ENCODE measurements at places on chromosomes 11 and 22.

- no peak for DNase-seq
These were observed 29.3 kb upstream of the CSNK1E start for GRCh38 chr22:38346506-38346905.

DNA sequence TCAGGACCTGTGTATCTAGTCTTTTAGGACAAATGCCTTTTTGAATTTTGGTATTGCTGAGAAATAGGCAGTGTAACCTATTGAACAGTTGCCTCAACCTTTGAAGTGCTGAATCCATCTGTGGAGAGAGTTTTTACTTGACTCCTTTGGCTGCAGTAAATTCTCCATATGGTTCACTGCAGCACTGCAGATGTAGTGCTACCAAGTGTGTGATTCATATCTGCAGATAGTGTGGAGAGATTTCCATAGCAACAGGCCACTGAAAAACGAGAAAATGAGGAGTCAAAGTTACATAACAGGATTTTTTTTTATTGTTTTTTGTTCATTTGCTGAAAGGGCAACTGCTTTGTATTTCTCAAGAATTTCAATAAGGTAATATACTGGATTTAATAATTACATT is 356.1 kb downstream of the RAB38 start:
- peak; percentile 13 for DNase-seq

- DNase-seq: no peak
These were observed 52.0 kb upstream of the ELF5 start for GRCh38 chr11:34565417-34566207.

DNA sequence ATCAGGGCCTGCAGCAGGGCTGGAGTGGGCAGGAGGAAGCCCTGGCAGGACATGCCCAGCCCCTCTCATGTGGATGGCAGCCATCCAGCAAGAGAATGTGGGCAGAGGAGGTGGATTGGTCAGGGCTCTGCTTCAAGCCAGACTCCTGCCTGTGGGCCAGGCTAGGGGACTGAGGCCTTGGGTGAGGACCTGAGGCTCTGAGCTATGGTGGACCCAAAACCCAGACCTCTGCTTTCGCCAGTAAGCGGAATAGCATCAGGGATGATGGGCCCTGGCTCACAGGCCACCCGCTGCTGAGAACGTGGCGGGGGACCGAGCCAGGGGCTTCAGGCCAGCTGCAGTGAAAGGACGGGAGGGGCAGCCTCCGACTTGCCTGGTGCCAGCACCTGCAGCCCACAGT is 57.4 kb downstream of the LINC01488 start:
- DNase-seq: no peak

DNA sequence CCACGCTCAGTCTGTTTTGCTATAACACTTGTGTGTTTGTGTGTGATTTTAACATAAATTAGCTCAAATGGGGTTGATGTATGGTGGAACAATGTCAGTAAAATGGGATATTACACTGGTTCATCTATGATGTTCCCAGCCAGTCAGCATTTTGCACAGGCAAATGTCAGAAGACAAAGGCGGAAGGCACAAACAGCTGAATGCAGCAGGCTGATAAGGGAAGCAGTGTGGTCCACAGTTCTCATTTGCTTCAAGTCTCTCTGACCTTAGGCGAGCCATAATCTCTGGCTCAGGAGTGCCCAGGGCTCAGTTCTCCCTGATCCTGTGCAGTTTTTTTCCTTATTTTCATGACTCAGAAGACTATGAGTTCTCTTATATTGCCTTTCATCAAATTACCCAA is 102.7 kb downstream of the FAR1 start:
- DNase-seq: no peak

DNA sequence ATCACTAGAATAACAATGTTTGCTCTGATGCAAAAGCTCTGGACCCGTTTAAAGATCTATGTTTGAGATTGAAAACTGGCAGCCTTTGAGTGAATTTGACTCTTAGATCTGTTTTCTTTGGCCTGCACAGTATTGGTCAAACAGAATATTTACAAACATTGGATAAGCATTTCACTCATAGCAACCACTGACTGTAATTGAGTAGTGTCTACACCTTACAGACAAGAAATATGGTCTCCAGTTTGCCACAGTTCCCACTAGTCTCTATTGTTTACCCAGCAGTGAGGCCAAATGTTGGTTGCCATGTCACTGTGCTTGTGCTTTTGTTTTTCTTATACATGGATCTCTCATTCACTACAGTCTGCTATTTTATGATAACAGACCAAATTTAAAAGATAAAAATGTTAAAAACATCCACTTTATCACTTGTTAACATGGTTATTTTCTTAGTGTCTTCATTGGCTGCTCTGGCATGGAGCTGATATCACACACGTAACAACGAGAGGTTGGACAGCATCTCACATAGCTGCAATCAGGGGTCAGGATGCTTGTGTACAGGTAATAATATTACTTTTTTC is 12.2 kb downstream of the ANKRD42 start:
- DNase-seq: no peak

GRCh38 chr11:30740091-30740490 is 153.9 kb upstream of the MPPED2 start:
- DNase-seq: no peak

- no peak for DNase-seq
These were observed 719.6 kb downstream of the BRD1 start for GRCh38 chr22:49107961-49108530.

- no peak for DNase-seq
These were observed 7.7 kb downstream of the TMEM132A start for GRCh38 chr11:60931917-60932316.

GRCh38 chr11:86003654-86004053 is 65.2 kb downstream of the PICALM start:
- DNase-seq: no peak

GRCh38 chr11:76598426-76598839 is 72.1 kb downstream of the LRRC32 start:
- no peak for DNase-seq

GRCh38 chr11:8097062-8097461 is 16.1 kb downstream of the TUB start:
- no peak for DNase-seq

GRCh38 chr11:131745405-131745804 is 375.0 kb downstream of the NTM start:
- peak; percentile 55 for DNase-seq

DNA sequence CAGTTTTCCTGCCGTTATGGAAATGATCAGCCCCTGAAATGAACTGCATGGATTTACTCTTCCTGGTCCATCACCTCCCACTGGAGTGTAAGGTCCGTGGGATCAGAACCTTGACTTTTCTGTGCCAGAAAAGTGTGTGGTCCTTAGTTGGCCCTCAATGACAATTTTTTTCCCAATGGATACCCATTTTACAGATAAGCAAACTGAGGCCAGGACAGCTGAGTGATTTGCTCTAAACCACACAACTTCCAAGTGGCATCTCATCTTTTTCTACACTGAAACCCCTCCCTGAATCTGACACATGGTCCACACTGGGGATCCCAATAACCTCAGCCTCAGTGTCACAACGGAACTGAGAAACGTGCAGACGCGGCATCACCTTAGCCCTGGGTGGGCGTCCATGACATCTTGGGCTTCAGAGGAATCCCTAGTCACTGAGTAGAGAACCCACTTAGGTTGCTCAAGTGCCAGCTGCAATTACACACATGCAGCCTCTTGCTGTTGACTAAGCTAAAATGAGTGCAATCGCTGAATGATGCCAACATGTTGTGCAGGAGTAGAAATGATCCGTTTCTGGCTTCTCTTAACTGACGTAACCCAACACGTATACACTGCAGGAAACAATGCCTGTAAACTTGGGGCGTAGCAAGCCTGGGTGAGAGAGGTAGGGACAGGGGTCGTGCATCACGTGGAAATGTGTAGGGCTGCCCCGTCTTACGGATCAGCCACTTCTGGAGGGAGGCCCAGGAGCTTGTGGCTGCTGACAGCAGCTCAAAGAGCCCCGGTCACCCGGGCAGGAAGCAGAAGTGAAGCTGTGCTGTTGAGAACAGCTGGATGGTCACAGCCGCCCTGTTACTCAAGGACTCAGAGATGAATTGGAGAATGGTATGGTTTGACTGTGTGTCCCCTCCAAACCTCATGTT is 136.3 kb downstream of the SHANK2 start:
- no peak for DNase-seq

DNA sequence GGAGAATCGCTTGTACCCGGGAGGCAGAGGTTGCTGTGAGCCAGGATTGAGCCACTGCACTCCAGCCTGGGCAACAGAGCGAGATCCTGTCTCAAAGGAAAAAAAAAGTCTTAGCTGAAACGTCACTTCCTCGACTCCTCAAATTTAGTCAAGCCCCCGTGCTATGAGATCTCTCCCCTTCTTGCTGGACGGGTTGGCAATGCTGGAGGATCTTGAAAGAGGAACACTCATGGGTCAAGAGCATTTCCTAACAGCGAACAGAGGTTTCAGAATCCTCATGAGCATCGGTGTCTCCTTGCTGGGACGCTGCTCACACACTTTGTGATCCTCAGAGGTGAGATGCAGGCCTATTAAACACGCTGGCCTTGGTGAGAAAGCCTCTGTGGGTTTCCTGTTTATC is 35.9 kb downstream of the APOL3 start:
- DNase-seq: no peak

- DNase-seq: no peak
These were observed 40.3 kb upstream of the SMTN start for GRCh38 chr22:31040542-31041398.

GRCh38 chr11:100546714-100547113 is 140.4 kb upstream of the ARHGAP42 start:
- no peak for DNase-seq

- no peak for DNase-seq
These were observed 13.2 kb downstream of the FAM181B start for GRCh38 chr11:82720267-82721065.

DNA sequence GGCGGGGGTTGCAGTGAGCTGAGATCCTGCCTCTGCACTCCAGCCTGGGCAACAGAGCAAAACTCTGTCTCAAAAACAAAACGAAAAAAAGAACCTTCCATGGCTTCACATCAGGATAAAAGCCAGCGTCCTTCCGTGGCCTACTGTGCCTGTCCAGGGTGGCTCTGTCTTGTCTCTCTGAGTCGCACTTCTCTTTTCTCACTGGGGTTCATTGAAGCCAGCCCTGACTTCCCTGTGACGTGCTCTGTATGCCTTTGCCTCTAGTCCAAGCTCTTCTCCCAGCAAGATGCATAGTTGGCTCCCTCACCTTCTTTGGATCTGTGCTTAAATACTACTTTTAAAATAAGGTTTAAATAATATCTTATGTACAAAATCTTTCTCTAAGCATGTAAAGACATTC is 11.6 kb downstream of the ATXN10 start:
- no peak for DNase-seq

DNA sequence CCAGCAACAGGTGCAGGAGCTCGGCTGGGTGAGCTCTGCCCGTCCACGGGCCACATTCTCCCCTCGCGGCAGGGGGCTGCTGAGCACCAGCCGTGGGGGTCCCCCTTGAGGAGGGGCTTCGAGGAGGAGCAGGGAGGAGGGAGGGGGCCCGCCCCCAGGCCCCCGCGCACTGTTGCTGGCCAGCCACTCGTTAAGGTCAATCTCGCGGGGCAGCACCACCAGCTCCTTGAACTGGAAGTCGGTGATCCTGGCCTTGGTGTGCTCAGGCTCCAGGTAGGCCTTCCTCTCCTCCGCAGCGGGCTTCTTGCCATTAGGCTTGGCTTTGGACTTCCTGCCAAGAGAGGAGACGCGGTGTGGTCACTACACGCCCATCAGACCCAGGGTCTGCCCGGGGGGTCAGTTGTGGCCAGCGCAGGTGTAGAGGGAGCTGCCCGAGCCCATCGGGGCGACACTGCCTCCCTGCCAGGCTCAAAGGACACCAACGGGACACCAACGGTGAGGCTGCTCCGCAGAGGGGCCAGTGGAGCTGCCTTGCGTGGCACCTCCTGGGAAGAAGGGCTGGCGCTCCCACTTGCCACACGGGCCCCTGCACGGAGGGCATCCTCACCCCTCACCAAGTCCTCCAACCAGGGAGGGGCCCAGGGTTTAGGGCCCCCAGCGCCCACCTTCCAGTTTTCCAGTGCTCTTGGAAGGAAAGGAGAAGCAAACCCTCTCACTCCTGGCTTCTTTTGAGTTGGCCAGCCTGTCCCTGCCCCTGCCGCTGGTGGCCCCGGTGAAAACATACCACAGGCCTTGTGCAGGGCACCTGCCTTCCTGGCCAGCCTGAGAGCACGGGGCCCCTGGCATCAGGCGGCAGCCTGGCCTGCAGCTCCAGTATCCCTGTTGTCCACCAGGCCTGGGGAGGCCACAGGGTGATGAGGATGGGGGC is 5.8 kb downstream of the MOB2 start:
- DNase-seq: no peak

DNA sequence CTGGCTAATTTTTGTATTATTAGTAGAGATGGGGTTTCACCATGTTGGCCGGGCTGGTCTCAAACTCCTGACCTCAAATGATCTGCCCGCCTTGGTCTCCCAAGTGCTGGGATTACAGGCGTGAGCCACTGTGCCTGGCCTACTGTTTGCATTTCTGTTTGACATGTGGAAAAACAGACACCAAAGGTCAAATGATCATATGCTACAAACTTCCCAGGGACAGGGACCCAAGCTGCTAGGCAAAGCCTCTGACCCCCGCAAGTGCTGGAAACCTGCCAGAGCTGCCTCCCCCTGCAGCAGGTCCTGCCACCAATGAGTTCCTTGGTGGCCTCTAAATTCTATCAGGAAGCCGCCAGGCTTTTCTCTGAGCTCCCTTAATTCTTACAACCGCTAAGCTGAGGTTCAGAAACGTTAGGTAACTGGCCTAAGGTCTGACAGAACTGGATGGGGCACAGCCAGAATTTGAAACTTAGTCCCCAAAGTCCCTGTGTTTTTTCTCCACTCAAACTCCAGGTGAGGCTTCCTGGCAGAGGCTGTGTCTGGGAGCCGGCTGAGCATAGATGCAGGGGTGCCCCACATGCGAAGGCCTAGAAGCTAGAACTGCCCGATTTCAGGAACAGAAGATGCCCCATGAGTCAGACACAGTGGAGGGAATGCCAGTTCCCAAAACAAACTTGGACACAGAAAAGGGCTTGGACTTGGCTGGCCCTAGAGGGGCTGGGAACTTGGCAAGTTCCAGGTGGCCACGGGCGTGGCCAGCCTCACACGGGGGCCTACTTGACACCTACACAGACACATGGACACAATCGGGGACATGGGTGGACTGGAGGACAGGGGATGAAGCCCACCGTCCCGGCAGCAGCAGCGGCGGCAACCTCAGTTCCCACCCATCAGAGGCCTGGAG is 7.4 kb downstream of the CSNK1E start:
- no peak for DNase-seq

DNA sequence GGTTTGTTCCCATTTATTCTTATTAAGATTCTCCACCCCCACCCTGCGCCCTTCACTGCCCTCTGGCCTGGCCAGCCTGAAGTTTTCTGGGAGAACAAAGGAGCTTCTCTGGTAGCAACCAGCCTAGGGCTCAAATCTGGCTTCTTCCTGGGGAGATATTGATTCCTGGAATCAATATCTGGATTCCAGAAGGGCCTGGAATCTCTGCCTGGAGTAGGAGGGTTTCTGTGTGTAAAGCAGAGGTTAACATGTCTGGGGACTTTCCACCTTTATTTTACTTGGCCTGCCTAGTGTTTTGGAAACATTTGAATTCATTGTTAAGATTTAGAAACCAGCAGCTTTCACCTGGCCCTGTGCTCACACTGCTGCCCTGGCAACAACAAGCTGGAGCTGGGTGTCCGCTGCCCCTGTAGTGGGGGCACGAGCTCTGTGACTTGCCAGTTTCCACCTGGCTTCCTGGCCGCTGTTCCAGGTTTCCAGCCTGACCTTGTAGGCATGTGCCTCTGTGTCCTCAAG is 5.5 kb downstream of the C11orf91 start:
- no peak for DNase-seq

- no peak for DNase-seq
These were observed 17.0 kb downstream of the DIXDC1 start for GRCh38 chr11:111954154-111954553.

Measured in stromal cell of bone marrow (primary cell).